Right ventricle myocardium superior (tissue), 1 donor: ENCODE measurements at places on chromosomes 11 and 22. TPM values are rescaled to one million over a fixed set of nuclear protein-coding genes. Genes with fewer than 3 reads are reported as not detected.

The ARHGAP42 gene
- total RNA-seq: 7.2 TPM

The OR8G1 gene
- not detected for total RNA-seq

The CDC42EP2 gene
- 14.0 TPM for total RNA-seq

The MOGAT2 gene
- total RNA-seq: 0.13 TPM

- DNase-seq: no peak
These were observed 97.7 kb downstream of the CD44 start for GRCh38 chr11:35236667-35237003.

GRCh38 chr22:39090426-39091064 is 6.5 kb upstream of the APOBEC3H start:
- DNase-seq: no peak

- DNase-seq: peak; percentile 81
These were observed 52.4 kb downstream of the CACNA1I start for GRCh38 chr22:39622881-39623367.

GRCh38 chr22:45475063-45475747 is 27.5 kb upstream of the FBLN1 start:
- no peak for DNase-seq

DNA sequence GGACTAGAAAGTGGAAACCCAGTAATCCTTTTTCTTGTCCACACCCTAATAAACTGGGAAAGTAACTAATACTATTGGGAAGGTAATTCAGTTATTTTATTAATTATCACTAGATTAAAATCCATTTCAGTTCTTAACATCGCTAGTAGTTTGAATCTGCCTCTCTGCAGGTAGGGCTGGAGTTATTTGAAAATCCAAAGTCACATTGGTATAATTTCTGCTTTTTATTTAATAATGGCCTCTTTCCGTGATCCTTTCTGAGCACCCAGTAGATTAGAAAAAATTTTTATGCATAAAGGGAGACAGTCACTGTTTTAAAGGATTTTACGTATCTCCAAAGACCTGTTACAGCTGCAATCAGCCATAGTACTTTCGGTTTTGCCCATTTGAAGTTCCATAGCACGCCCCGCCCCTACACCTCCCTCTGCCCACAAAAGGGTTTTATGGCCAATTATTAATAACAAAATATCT is 605 bp upstream of the COPB1 start:
- DNase-seq: peak; percentile 60

GRCh38 chr11:11993839-11994238 is 14.6 kb downstream of the DKK3 start:
- DNase-seq: peak; percentile 62

GRCh38 chr11:121530257-121530656 is 77.5 kb upstream of the SORL1-AS1 start:
- no peak for DNase-seq

- no peak for DNase-seq
These were observed 221.0 kb downstream of the HIPK3 start for GRCh38 chr11:33478111-33478573.

GRCh38 chr11:2517386-2518064 is 72.7 kb downstream of the KCNQ1 start:
- no peak for DNase-seq
